ENCODE measurements at places on chromosomes 2 and 18. TPM values are rescaled to one million over a fixed set of nuclear protein-coding genes. Genes with fewer than 3 reads are reported as not detected.

The NEU2 gene
- not detected for total RNA-seq

The CD28 gene
- total RNA-seq = 6.3 TPM

The FNDC4 gene
- total RNA-seq = 22.1 TPM

The UGT1A5 gene
- total RNA-seq = not detected

The CHRNG gene
- total RNA-seq = not detected

The BZW1 gene
- 220 TPM for total RNA-seq

The LAMA1 gene
- total RNA-seq = 1.8 TPM

DNA sequence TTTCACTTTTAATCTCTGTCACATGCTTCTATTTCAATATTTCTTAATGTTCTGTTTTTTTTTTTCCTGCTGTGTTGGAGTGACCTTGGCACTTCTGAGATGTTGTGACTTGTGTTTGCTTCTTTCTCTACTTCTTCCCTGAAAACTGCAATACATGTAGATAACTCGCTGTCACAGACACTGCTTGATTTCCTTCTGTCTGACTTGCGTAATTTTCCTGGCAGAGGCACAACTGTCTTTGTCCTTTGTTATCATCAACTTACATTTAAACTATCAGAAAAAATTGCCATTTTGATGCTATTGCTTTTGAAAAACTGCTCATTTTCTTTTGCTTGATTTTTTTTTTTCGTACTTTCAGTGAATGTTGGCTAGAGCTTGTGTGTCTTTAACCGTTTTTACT, 69.0 kb downstream of the BABAM2 start:
- no peak for DNase-seq

DNA sequence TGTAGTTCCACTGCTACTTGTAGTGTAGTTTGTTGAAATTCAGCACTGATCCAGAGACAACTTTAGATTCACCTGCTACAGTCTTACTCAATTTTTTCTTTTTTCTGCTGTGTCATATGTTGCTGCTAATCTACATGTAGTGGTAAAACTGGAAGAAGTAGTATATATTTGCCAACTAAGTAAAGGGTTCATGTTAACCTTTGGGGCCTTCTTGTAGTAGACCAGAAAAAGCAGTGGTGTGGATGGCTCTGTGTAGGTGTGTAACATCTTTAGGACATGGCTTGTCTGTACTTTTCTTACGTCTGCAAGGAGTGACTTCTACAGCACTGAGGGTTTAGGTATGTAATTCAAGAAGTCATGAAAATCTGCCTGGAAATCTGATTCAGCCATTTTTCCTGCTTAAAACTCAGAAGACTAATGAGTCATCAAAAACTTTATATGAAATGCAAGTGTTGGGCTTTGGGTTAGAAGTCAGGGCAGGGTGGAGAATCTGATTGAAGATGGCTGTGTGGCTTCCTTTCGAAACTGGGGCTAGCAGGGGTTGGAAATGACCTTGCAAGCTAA, 8.4 kb downstream of the PTPRM start:
- no peak for DNase-seq

GRCh38 chr2:119119076-119119785, 39.3 kb downstream of the C1QL2 start:
- no peak for DNase-seq

GRCh38 chr2:28435814-28436351, 43.2 kb downstream of the FOSL2 start:
- DNase-seq = peak; percentile 58

- DNase-seq = no peak
Measured at GRCh38 chr2:176121190-176122051, 1.1 kb upstream of the HOXD9 start.

DNA sequence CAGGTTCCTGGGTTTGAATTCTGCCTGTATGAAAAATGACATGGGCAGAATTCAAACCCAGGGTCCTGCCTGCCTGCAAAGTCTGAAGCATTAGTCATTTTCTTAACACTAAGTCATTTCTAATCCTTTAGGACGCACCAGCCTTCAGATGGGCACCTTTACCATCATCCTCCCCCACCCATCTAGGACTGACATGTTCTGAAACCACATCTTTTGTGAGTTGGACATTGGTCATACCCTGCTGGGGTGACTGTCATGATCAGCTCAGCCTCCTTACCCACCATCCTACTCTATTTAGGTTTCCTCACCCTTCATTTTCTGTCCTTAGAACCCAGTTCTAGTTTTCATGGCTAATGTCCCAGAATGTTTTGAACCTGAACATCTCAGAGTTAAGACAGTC, 104.9 kb downstream of the TRIB2 start:
- DNase-seq = no peak

GRCh38 chr2:7826656-7827055, 855.2 kb upstream of the ID2 start:
- no peak for DNase-seq
